ENCODE measurements at places on chromosomes 3 and 15.

DNA sequence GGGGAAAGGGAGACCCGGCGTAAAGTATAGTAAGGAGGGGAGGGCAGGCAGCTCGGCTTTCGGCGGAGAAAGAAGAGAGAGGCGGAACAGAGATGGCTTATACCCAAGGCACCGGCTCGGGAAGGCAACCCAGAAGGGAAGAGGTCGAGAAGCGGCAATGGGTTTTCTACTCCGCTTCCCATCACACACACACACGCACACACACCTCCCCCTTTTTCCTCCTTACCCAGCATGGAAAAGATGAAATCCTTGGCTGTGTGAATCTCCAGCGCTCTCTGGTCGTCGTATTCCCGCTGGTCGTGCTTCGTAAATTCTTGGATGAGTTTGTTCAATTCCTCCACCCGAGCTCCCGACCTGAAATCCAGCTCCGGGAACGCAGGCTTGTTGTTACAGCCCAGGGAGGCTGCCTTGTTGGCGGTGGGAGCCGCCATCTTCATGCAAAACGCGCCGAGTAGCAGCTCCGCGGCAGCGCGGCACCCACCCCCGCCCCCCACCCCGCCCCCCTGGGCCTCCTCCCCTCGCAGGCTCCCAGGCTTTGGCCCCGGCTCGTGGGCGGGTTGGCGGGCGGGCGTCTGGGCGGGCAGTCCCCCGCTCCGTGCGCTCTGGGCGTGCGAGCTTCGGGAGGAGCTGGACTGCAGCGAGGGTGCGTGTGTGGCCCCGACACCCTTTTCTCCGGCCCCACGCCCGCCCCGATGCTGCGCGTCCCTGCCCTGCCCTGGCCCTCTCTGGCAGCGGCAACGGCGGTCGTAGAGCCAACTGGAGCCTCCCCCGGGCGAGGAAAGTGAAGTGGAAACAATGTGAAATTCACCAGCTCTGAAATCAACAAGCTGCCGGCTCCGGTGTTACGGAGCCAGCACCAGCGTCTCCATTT is at the start of gene MB21D2:
MB21D2 (minus strand) TSS at position 453 of the 871 bp plus-strand sequence; CDS start at position 437, 16 bp downstream.
- peak; percentile 88 for DNase-seq
- H3K4me3 ChIP-seq, result peak within 1 kb of the TSS; percentile 91
- H3K27me3 ChIP-seq, result no peaks in the 10 kb centered on the region
- H3K4me1 ChIP-seq, result peaks cover 9% of the 10 kb centered on the region
- no peaks in the 10 kb centered on the region for H3K36me3 ChIP-seq

GRCh38 chr3:63921741-63922482 is 9.7 kb upstream of the SCAANT1 start:
- H3K4me3 ChIP-seq, result no peak overlapping the region
- H3K27ac ChIP-seq, result no peak overlapping the region
- H3K4me1 ChIP-seq, result peaks cover 4% of the 10 kb centered on the region
- DNase-seq, result no peak

GRCh38 chr3:152269056-152269830 is 514 bp downstream of the MBNL1 start:
- peaks cover 5% of the 10 kb centered on the region for H3K4me1 ChIP-seq
- peak overlapping the region; percentile 69 for H3K27ac ChIP-seq
- DNase-seq, result peak; percentile 90
- peak overlapping the region; percentile 80 for H3K4me3 ChIP-seq
- H3K36me3 ChIP-seq, result no peaks in the 10 kb centered on the region

- H3K27ac ChIP-seq, result no peak overlapping the region
- DNase-seq, result no peak
- no peaks in the 10 kb centered on the region for H3K27me3 ChIP-seq
- no peak overlapping the region for H3K4me3 ChIP-seq
- H3K36me3 ChIP-seq, result no peaks in the 10 kb centered on the region
- H3K4me1 ChIP-seq, result no peaks in the 10 kb centered on the region
Measured at GRCh38 chr3:20246662-20247061, 60.7 kb upstream of the SGO1 start.

DNA sequence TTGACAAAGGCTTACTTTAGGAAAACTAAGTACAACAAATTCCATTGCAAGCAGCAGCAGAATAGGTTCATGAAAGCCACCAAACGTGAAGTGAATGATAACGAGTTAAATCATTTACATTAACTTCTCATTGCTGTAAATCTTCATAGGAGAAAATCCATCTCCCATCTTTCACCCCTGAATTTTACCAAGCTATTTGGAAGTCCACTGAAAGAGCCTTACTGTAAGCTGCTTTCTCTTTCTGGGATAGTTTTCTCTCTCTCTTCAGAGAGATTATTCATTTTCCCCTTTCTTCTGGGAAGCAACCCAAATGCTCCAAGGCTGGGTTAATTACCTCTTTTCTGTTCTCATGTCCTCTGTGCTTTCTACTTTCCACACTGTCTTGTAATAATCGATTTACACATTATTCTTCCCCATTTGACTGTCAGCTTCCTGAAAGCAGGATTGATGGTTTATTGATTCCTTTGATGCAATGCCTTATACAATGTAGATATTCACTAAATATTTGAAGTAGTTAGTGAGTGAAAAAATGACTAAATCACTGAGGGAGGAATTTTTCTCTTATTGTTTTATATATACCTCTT is 914.3 kb upstream of the ARPP21 start:
- no peak overlapping the region for H3K27ac ChIP-seq
- no peaks in the 10 kb centered on the region for H3K27me3 ChIP-seq
- no peak overlapping the region for H3K4me3 ChIP-seq
- H3K36me3 ChIP-seq, result no peaks in the 10 kb centered on the region

Measured in aorta (tissue), 5 donors.